ENCODE measurements at places on chromosomes 7 and 10. TPM values are rescaled to one million over a fixed set of nuclear protein-coding genes. Genes with fewer than 3 reads are reported as not detected.

ZNF365 gene
- total RNA-seq: not detected

PRSS1 gene
- total RNA-seq: not detected

GRCh38 chr7:1369916-1370657, 89.2 kb downstream of the MICALL2 start:
- H3K27ac ChIP-seq: no peak overlapping the region
- no peak for DNase-seq
- peaks cover 83% of the 10 kb centered on the region for H3K27me3 ChIP-seq
- no peaks in the 10 kb centered on the region for H3K36me3 ChIP-seq
- H3K4me1 ChIP-seq: peaks cover 7% of the 10 kb centered on the region

GRCh38 chr10:100899171-100899570, 13.6 kb upstream of the SLF2 start:
- no peaks in the 10 kb centered on the region for H3K36me3 ChIP-seq
- no peak overlapping the region for H3K27ac ChIP-seq
- peaks cover 7% of the 10 kb centered on the region for H3K4me1 ChIP-seq
- no peak overlapping the region for H3K4me3 ChIP-seq
- no peak for DNase-seq
- H3K27me3 ChIP-seq: peaks cover 41% of the 10 kb centered on the region

DNA sequence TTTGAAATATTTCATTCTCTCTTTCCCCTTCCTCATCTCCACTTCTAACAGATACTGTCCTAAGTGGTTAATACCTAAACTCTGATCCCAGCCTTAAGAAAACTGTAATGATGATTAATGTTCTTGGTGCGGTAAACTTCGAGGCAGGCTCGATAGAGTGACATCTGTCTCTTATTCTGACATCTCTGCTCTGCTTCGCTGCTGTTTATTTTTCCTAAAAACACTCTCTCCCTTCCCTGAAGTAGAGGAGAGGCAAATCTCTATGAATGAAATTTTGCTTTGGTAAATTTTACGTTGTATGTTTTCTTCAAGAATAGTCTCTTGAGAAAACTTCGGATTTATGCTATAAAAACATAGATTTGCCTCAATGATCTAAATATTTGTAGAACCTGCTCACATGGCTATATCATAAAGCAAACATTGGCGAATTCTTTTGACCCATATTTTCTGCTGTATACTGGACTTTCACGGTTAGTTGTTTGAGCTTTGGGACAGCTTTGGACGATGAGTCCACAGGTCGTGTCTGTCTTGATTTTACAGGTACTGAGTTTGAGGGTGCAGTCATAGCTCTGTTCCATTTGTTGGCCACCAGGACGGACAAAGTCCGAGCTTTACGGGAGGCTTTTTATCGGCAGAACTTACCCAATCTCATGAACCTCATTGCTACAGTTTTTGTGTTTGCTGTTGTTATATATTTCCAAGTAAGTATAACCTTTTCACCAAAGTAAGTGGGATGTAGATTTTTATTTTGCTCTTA, 27.1 kb downstream of the SEC61A2 start:
- DNase-seq: no peak
- H3K4me1 ChIP-seq: peaks cover 4% of the 10 kb centered on the region
- peaks cover 38% of the 10 kb centered on the region for H3K36me3 ChIP-seq

- no peak for DNase-seq
- H3K27me3 ChIP-seq: no peaks in the 10 kb centered on the region
- peaks cover 27% of the 10 kb centered on the region for H3K36me3 ChIP-seq
- peak overlapping the region; percentile 92 for H3K27ac ChIP-seq
- H3K4me1 ChIP-seq: peaks cover 21% of the 10 kb centered on the region
Observed at GRCh38 chr10:78028438-78029268, 662 bp downstream of the POLR3A start.

GRCh38 chr10:35928748-35929147, 286.7 kb upstream of the FZD8 start:
- DNase-seq: no peak
- H3K4me1 ChIP-seq: peaks cover 56% of the 10 kb centered on the region
- no peaks in the 10 kb centered on the region for H3K27me3 ChIP-seq
- no peak overlapping the region for H3K27ac ChIP-seq

GRCh38 chr7:63900394-63901203, 98.0 kb upstream of the ZNF722 start:
- peaks cover 1% of the 10 kb centered on the region for H3K36me3 ChIP-seq
- H3K27ac ChIP-seq: no peak overlapping the region
- no peak for DNase-seq
- no peak overlapping the region for H3K4me3 ChIP-seq
- H3K4me1 ChIP-seq: no peaks in the 10 kb centered on the region

HMX2 gene
- total RNA-seq: not detected

WDR86 gene
- 274 TPM for total RNA-seq

SEC61A2 gene
- 23.9 TPM for total RNA-seq

POLL gene
- 44.5 TPM for total RNA-seq

- no peak for DNase-seq
- H3K27me3 ChIP-seq: no peaks in the 10 kb centered on the region
- no peak overlapping the region for H3K4me3 ChIP-seq
- no peak overlapping the region for H3K27ac ChIP-seq
- H3K4me1 ChIP-seq: peaks cover 7% of the 10 kb centered on the region
Observed at GRCh38 chr10:89550509-89550908, 15.1 kb upstream of the SLC16A12 start.
